ENCODE measurements at places on chromosomes 6 and 20.

DNA sequence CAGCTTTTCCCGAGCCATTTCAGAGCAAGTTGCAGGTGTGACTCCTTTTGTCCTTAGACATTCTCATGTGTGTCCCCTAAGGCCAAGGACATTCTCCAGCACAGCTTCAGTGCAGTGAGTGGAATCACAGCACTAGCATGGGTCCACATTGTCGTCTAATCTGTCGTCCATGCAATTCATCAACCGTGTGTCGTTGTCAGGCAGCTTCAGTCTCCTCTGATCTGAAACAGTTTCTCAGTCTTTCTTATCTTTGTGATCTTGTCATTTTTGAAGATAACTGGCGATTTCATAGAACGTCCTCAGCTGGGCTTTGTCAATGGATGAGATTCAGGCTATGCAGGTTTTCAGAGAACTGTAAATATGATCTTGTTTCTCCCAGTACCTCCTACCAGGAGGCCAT lies 31.7 kb downstream of the CST2 start:
- no peak for DNase-seq

DNA sequence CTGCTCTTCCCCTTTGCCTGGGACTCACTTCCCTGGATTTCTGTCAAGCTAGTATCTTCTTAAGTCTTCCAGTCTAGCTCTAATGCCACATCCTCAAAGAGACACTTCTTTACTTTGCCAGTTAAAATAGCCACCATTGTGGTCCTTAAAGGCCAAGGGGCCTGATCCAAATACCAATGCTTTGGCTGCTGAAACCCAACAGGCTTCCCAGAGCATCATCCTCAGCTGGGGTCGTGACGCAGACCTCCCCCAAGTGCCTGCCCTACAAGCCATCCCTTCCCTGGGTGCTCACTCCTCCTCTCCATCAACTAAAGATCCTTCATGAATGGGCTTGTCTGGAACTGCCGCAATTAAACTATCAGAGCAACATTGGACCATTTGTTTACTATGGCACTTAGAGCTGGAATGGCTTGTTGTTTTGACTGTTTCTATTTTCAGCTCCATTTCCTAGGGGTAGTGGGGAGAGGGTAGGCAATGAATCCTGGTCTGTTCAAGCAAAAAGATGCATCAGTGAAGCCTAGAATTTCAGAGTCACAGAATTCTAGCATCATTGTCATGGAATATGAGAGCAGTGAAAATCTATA lies 79.6 kb upstream of the SIRPA start:
- no peak for DNase-seq

- no peak for DNase-seq
Measured at GRCh38 chr6:1574890-1575209, 34.9 kb upstream of the FOXC1 start.

DNA sequence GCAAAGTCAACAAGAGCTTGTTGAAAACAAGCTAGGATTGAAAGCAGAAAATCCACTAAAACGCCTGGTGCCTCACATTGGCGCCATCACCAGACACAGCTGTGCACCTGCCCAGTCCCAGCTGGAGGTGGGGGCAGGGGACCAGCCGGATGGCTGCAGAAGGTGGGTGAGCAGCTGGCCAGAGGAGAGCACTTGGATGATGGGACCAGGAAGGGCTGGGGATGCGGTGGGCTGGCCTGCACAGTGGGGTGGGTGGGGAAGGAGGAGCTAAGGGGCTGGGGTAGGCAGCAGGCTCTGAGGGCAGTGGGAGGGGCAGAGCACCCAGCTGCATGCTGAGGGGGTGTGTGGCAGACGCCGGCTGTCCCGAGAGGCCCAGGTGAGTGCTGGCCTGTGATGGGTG lies 7.1 kb downstream of the CABLES2 start:
- DNase-seq = no peak

DNA sequence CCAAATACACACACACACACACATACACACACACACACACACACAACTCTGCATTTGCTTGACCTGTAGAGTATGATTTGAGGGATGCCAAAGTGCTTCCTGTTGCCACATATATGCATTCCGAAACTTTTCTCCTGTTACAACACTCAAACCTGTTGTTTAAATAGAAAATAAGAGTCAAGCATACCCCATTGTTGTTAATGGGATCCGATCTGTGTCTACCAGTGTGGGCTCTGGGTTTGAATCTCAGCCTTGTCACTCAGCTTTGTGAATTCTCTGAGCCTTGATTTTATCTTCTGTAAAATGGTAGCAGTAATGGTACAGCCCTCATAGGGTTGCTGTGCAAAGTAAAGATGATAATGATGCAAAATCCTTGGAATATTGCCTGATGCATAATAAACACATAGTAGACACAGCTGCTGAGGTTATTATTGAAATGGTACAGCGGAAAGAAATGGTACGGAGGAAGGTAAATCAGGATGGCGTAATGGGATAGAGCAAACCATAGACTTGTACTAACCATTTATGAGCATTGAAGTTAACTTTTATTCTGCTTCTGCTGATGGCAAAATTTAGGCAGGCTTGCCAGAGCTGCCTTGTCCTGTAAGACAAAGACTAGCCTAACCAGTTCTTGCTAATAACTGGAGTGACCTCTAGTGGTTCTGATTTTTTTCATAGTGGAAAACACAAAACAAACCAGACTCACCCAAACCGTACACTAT lies 113.5 kb upstream of the PHACTR1 start:
- DNase-seq = peak; percentile 83
